Omental fat pad (tissue), 4 donors: ENCODE measurements at places on chromosomes 3 and 15.

- no peak for DNase-seq
Measured at GRCh38 chr15:30072630-30073029, 10.1 kb upstream of the GOLGA8J start.

DNA sequence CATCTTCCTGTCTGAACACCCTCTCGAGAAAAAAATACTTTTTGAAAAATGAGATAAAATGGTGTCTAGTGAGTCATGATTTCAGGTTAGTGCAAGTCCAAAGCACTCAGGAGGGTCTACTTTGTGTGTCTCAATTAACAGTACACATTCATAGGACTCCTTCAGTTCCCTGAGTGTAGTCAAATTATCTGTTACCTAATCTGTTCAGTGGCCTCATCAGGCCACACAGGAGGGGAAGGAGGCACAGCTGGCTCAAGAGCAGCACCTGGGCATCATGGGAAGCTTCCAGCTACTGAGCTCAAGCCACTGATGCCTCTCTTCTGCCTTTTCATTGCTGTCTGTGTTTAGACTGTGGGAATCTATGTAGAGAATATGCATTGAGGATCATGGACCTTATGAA, 341.4 kb upstream of the SGO1 start:
- DNase-seq = no peak

GRCh38 chr15:101646672-101647071, 5.5 kb downstream of the TM2D3 start:
- no peak for DNase-seq

- no peak for DNase-seq
Measured at GRCh38 chr3:42300013-42300412, 34.0 kb upstream of the CCK start.

DNA sequence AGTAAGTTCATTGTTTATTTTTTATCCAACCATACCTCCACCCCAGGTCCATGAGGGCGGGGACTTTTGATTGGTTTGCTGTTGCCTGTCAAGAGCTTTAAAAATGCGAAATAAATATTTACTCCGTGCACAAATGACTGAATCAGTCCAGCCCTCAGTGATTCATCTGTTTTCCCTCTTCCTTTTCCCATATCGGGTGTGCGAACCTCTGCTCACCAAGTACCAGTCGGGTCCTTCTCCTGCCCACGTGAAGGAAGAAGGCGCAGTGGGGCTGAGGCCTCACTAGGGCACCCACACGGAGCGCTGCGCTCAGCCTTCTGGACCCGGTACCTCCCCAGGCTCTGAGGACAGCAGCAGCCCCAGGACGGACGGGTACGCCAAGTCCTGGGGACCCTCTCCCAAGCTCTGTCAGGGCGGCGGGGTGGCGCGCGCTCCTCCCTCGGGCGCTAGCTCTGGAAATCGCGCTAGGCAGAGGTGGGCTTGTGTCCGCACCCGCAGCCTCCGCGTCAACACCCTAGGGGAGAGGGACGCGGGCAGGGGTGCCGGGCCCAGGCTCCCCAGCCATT, 70.5 kb upstream of the EPHB3 start:
- no peak for DNase-seq

- no peak for DNase-seq
Measured at GRCh38 chr15:76823890-76824289, 81.2 kb downstream of the SCAPER start.

GRCh38 chr3:46049093-46049492, 21.8 kb upstream of the XCR1 start:
- no peak for DNase-seq

GRCh38 chr3:45986303-45986982, 9.2 kb downstream of the FYCO1 start:
- no peak for DNase-seq

DNA sequence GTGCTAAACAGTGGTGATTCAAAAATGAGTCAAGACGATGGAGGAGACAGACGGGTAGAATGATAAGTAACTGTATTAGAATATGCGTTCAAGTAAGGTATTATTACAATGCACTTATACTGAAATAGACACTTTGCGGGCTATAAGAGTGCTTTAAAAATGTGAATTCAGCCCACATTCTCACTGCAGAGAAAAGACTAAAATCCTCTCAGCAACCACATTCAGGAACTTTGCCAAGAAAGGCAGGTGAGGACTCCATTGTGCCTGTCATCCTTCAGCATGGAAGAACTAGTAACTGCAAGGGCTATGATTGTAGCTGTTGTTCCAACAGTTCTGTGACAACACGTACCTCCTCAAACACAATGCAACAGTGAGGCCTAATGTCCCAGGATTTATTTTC, 272.0 kb downstream of the RORA start:
- no peak for DNase-seq
